IPS-NIHi11 (cell line): ENCODE measurements at places on chromosomes 6 and 20.

DNA sequence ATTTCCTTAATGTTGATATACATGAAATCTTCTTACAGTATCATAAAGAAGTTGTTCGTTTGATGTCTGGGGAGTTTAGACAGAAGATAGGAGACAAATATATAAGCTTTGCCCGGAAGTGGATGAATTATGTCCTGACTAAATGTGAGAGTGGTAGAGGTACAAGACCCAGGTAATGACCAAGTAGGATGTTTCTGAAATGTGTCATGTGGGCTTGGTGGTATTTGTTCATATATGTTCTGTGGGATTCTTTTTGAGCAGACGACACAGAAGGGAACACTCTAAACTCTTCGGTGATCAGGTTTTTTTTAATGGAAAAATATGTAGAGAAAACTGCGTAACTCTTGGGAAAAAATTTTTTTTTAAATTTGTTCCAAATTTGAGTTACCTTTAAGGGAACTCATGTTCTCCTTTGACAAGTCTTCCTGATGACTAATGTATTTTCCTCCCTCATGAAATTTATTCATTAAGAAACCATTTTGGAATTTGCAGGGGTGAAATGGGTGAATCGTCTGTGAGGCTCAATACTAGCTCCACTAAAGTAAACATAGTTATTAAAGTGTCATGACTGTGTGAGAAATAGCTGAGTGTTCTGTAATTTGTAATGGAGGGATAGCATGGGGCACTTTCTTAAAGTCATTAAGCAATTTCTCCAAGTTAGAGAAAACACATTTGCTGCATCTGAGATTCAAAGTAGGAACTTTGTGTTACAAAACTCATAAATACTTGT is 100.6 kb downstream of the MAP3K4 start:
- no peak for DNase-seq

DNA sequence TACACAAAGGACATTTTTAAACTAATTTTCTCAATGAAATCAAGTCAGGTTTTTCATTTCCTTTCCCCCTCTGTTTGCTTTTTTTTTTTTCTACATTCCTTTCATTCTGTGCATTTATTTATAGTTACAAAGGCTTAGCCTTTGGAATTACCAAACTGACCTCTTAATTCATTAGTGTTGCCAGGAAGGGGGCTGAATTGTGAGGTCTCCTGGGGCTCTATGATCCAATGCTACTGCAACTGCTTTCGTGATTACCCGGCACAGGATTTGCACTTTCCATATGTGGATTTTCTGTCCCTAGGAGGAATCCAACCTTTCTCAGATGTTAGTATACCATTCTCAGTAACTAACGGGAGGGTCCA is 35.3 kb downstream of the NEDD9 start:
- peak; percentile 26 for DNase-seq

GRCh38 chr20:829551-829950 is 4.0 kb upstream of the FAM110A start:
- no peak for DNase-seq

GRCh38 chr6:8352335-8352965 is 82.9 kb downstream of the SLC35B3 start:
- DNase-seq: no peak

DNA sequence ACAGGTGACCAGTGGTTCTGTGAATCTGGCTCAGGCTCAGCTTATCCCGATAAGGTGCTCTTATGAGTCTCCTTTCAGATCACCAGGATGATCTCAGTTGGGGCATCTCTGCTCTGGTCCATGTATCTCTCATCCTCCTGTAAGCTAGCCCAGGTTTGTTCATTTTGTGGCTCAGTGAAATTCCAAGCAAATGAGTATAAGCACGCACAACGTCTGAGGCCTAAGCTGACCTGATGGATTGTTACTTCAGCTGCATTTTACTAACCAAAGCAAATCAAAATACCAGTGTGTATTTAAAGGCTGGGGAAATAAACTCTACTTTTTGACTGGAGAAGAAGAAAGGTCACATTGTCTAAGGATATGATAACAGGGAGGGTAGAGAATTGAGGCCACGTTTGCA is 551.0 kb upstream of the BTBD3 start:
- no peak for DNase-seq

DNA sequence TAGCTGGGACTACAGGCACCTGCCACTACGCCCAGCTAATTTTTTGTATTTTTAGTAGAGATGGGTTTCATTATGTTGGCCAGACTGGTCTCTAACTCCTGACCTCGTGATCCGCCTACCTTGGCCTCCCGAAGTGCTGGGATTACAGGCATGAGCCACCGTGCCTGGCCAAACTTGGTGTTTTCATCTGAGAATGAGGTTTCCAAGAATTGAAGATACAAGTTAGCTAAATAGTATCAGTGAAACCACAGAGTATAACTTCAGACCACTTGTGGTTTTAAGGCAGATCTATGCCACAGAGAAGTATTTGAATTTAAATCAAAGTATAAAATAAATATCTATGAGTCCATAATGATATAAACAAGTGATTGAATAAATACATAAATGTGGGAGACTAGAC is 70.1 kb downstream of the SLC16A10 start:
- no peak for DNase-seq

GRCh38 chr6:43922426-43923375 is 152.7 kb downstream of the VEGFA start:
- no peak for DNase-seq
